ENCODE measurements at places on chromosomes 1 and 21.

DNA sequence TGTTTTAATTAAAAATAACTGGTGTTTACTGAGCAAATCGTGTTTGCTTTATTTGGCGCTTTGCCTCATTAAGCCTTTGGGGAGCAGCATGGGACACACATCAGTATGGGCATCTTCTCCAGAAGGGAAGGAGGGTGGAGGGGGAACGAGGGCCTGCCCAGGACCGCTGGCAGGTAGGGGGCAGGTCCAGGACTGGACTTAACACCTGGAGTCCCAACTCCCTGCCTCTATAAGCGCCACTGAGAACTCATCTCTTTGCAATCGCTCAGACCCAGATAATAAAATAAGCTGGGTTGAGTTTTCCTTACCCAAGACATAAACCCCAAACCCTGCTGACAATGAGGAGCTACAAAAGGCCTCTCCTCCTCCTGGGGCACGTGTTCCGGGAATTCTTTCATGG lies 15.1 kb downstream of the ABCG1 start:
- DNase-seq: no peak

GRCh38 chr1:111334169-111334568 lies 43.5 kb downstream of the CHIA start:
- DNase-seq: peak; percentile 16

DNA sequence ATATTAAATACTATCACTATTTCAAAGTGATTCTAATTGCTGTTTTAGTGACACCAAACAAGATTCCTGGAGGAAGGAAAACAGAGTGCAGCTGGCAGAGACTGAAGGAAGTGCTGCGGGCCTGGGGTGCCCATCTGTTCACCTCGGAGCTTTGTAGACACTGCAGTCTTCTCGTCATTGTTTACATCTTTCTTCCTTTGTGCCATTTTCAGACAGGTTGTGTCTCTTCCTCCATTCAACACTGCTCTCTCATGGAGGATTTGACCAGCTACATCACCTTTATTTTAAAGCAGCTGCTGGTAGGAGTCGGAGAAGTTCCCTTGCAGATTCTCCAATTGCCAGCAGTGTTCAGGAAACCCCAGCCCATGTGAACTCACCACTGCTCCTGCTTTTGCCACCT lies 37.3 kb downstream of the ABCA4 start:
- DNase-seq: no peak

- no peak for DNase-seq
Observed at GRCh38 chr21:37223804-37224345, 43.3 kb downstream of the VPS26C start.

DNA sequence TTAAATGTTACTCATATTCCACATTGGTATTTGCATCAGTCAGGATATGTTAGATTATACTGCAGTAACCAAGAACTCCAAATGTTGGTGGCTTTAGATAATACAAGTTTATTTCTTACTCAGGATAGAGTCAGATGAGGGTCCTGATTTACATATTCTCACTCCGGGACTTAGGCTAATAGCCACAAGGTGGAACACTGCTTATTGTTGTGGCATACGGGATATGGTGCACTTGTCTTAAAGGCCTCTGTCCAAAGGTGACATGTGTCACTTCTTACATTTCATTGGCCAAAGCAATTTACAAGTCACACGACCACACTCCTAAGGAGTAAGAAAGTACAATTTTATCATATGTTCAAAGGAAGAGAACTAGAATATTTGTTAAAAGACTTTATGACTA lies 28.5 kb upstream of the ACADM start:
- no peak for DNase-seq

DNA sequence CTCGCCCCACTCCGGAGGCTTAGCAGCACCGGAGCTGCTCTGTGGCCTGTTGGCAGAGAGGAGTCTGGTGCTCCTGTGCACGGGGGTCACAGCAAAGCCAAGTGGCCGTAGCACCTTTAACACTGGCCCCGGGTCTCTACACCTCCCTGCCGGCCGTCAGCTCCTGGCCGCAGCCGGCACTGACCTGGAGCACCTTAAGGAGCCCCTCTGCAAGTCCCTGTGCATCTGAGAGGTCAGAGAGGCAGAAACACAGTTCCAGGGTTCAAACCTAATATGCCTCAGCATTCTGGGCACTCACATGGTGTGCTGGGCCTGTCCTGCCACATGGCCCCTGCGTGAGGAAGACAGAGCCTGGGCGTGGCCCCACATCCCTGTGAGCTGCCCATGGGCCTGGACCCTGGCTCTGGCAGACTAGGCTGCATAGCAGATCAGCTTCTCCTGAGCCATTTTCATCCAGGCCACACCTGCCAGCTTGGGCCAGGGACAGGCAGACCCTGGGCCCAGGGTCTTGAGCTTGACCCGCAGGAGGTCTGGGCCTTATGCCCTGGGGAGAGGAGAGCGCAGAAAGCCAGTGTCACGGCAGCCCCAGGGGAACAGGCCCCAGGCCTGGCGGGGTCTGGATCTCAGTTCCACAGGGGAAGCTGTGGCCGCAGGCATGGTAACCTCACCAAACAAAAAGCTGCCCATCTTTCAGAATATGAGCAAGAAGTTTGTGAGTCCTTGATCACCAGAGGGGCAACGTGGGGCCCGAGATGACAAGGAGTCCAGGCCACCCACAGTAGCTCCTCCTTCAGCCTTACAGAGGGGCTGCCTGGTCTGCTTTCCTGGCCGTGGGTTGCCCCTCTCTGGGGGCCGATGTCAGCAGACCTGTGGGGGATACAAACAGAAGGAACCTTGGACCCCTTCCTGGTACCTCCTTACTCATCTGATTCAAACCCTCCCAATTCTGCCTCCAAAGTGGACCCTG lies 146.0 kb upstream of the COL6A1 start:
- peak; percentile 12 for DNase-seq

DNA sequence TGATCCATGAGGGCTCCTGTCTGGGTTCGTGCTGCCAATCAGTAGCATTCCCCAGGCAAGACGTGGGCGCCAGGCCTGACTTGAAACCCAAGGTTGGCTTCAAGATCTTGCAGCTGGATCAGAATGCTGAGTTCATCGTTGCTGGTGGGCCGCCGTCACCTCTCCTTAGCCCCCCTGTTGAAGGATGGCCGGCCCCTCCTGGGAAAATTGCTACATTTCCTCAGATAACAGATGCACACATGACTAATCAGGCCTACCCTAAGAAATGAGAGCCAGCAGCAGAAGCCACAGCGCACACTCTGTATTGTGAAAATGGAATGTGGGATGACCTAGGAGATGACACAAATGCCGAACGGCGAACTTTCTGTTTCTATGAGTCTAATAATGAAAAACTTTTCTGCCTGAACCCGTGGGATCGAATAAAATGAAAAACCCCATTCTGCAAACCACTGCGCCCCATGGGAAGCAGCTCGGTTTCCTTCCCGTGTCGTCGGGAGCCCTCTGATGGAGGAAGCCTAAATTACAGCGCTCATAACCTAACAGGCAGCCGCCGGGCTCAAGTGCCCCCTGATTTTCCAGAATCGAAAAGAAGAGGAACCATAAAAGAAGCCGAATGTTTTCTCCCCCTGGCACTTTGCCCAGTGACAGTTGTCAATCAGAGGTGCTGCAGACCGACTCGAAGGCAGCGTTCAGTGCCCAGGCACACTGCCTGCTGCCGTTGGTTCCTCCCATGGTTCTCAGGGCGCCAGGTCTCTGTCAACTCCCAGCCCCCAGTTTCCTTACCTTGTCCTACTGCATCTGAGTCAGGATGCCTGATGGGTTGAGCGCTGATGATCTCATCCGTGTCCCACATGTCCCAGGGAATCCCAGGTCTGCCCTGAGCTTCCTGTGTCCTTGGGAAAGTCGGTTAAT lies 38.2 kb upstream of the H6PD start:
- peak; percentile 89 for DNase-seq

DNA sequence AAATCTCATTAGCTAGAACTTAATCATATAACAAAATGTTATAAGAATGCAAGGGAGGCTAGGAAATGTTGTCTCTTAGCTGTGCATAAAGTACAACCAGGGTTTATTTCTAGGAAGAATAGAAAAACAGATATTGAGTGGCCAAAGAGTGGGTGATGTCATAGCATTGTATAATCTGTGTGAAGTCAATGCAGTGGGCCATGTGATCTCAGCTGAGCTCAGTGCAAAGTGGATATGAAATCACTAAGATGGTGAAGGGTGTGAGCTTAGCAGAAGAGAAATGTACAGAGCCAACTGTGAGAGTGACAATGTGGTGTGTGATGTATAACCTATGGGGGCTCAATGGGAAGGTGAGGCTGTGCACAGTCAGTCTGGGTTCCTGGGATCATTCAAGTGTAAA lies 29.7 kb upstream of the DUSP23 start:
- DNase-seq: no peak

- DNase-seq: no peak
Observed at GRCh38 chr1:115251856-115252255, 86.2 kb downstream of the NGF start.
